ENCODE measurements at places on chromosomes 5 and 9.

DNA sequence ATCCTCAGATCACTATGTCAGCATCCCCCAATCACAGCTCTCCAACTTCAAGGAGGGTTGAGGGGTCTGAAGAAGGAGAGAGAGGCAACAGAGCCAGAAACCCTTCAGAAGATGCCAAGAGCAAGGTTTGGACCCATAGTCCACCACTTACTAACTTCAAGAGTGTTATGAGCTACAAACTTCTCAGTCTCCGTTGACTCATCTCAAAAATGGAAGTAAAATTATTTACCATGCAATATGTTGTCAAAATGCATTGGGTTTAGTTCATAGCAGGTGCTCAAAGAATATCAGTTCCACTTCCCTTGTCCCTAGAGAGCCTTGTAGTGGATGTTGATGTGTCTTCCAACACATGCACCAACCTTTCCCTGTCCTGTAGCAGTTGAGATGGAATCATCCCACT, 116.0 kb downstream of the KCNIP1 start:
- no peak for DNase-seq

- DNase-seq, result no peak
Observed at GRCh38 chr9:13607481-13608441, 328.3 kb upstream of the MPDZ start.

DNA sequence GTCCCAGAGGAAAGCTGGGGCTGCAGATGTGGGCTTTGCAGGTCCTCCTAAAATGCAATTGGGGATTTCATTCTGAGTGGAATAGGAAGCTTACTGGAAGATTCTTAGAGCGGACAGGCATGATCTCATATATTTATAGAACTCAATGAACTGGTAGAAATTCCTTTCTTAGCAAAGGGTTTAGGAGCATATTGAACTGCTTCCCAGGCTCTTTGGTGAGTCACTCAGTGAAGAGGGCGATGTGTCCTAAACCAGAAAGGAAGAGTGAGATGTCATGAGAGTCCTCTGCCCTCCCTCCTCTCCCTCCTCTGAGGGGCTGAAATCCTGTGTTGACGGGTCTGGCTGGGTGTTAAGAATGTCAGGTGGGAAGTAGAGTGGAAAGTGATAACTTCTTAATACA, 26.3 kb upstream of the SEMA6A start:
- no peak for DNase-seq

- DNase-seq, result no peak
Observed at GRCh38 chr5:65329266-65329665, 152.5 kb downstream of the ADAMTS6 start.

- DNase-seq, result no peak
Observed at GRCh38 chr9:71245651-71246050, 124.2 kb upstream of the TRPM3 start.

- DNase-seq, result no peak
Observed at GRCh38 chr5:127599847-127600246, 49.0 kb upstream of the CTXN3 start.
